ENCODE measurements at places on chromosomes 3 and 15.

- no peak for DNase-seq
Observed at GRCh38 chr15:69958496-69959084, 139.1 kb downstream of the TLE3 start.

DNA sequence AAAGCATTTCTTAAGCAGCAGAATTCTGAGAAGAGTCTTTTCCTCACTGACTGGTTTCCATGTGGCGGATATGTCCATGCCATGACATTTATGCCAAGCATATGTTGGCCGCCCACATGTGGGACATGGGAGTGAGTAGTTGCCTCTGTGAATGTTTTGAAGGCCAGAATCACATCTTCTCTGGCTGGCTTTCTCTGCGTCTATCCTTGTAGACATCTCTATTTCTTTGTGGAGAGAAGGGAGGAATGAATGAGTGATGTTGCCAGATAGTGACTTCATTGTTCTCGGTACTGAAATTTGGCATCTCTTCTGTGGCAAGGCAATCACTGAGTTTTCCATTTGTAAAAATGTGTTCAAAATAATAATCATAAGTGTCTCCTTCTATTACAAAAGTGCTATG is 316.0 kb downstream of the CLSTN2 start:
- DNase-seq, result no peak

GRCh38 chr3:177804032-177804431 is 606.8 kb upstream of the TBL1XR1 start:
- no peak for DNase-seq

- no peak for DNase-seq
Observed at GRCh38 chr3:113668015-113668414, 28.4 kb downstream of the USF3 start.

DNA sequence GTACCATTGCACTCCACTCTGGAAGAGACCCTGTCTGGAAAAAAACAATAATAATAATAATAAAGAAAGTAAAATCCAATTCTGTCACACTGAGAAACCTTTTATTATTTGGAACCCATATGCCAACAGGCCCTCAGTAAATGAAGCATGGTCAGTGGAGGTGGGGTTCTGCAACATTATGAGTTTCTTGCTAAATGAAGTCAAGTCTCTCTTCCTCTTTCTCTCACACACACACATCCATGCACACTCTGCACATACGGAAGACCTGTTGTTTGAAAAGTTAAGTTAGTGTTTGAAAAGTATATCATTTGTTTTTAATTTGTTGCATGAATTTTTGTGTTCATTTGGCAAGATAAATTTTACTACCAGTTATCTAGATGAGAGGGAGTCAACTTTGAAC is 27.8 kb downstream of the GAP43 start:
- no peak for DNase-seq

- DNase-seq, result no peak
Observed at GRCh38 chr3:144324076-144324475, 352.5 kb downstream of the DIPK2A start.

DNA sequence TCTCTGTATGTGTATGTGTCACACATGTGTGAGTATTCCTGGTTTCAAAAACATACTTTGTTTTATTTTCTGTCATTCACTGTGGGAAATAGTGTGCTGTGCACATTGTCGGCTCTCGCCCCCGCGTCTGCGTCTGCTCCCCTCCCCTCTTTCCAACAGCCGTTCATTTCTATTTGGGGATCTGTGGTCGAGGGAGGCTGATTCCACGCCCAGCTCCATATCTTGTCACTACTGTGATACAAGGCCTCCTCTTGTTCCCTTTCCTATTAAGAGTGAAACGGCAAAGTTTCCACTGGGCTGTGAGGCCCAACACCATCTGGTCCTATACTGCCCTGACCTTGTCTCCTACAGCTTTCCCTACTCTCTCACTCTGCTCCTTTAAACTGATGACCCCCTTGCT is 172.5 kb upstream of the LRIG1 start:
- no peak for DNase-seq

DNA sequence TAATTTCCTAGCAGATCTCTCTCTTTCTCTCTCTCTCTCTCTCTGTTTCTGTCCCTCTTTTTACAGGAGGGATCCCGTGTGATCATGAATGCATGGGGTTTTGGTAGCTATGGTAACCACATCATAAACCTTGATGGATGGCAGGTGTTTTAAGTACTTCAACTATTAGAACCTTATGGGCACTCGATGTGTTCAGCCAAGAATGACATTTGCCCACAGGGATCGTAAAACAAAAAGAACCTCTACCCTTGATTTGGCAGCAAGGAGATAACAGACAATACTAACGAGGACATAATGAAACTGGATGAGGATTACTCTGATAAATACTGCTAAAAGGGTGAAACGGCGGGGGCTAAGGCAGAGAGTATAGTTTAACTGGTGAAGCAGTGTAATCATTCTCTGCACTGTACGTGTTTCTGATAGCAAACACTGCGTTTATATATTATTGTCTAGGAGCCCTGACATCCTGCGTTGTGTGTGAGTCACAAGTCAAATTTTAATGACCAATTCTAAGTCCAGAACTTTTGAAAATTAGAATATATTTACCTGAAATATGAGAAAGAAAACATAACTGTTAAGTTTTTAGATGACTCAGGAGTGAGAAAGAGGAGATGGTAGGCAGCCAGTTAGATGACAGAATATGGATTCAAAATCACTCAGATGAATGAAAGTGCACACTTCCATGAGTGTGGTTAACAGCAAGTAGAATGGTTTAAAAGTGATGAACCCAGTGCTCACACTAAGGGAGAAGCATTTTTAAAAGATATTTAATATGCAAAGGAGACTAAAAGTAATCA is 80.3 kb downstream of the OTOL1 start:
- DNase-seq, result no peak
